ENCODE measurements at places on chromosomes 12 and 14.

GRCh38 chr14:85535991-85536832 is 6.3 kb downstream of the FLRT2 start:
- DNase-seq, result no peak

GRCh38 chr12:109336593-109336992 is 11.1 kb upstream of the MYO1H start:
- no peak for DNase-seq

DNA sequence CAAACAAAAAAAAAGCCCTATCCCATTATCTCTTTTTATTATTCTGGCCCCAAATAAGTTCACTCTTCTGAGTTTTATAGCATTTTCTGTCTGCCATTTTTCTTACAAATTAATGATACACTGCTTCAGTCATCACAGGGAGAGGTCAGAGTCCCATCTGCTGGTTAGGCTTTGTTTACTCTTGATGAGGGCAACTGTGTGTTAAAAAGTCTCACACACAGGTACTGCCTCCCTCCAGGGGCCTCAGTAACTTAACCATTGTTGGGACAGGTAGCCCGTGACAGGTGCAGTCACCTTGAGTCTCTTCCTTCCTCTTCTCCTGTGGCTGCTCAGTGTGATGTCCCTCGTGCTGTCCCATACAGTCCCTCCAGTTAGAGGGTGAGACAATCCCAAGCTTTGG is 45.5 kb upstream of the SEL1L start:
- DNase-seq, result no peak

GRCh38 chr14:73879027-73879426 is 7.6 kb upstream of the ZNF410 start:
- DNase-seq, result no peak

DNA sequence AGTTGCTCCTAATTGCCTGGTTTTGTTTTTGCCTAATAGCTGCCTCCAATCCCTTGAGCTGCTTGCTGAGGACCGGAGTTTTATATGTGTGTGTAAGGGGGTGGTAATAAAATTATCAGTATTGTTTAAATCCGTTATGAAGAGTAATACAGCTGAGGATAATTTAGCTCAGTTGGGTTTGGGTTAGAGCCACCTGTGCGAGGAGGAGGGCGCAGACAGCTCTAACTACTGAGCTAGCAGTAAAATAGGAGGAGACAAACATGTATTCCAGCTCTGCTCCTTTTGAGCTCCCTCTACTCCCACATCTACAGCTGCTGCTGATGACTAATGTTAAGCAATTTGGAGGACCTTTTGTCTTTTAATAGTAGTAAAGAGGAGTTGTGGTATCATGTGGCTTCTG is 61.5 kb downstream of the SPATS2 start:
- DNase-seq, result peak; percentile 6

DNA sequence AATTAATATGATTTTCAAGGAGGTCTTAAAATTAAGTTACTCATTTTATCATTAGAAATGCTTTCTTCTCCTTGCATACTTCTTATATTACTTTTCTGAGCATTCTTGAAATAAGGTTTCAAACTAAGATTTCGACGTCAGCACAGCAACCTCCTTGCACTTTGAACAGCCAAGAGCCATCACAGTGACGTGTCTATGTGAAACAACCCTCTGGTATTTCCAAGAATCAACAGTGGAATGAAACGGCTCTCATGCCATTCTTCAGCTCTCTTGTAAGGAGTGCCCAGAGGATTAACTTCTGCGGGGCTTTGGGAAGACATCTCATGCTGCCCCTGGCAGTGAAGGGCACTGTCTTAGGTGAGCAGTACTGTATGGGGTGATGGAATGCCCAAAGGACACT is 109.2 kb downstream of the EFCAB11 start:
- no peak for DNase-seq

- no peak for DNase-seq
Observed at GRCh38 chr14:80754696-80755095, 186.8 kb downstream of the CEP128 start.

- DNase-seq, result no peak
Observed at GRCh38 chr14:87809261-87809660, 183.7 kb downstream of the GALC start.

DNA sequence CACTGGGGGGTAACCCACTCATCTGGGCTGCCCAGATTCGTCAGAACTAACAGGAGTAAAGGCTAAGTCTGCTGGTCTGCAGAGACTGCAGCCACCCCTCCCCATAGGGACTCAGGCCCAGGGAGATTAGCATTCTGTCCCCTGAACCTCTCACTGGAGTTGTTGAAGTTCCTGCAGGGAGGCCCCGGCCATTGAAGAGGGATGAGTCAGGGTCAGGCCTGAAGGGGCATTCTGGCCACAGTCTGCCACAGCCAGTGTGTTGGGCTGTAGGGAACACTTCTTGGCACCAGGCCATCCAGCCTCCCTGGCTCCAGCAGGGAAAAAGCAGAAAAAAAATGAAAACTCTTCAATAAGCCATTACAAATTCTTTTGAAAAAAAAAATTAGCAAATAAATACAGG is 35.3 kb downstream of the KLRK1 start:
- DNase-seq, result no peak

- no peak for DNase-seq
Observed at GRCh38 chr12:125210104-125210755, 145.0 kb downstream of the AACS start.

DNA sequence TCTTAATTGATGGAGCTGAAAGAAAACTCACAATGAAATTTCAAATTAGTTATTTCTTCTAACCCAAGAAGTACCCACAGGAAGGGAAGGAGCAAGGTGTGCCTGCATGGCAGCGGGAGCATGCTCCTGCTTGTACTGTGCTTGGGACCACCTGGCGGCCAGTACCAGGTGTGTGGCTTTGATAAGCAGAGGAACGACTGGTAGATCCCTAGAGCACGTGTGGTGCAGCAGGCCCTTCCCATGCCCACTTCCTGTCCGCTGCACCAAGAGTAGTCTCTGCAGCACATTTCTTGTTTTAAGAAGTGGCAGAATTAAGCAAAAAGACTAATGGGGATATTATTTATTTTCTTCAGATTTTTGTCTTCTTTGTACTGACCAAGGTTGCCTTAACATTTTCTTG is 122.3 kb upstream of the ATF1 start:
- no peak for DNase-seq

- DNase-seq, result no peak
Observed at GRCh38 chr12:28456934-28457710, 266.9 kb downstream of the CCDC91 start.

- DNase-seq, result no peak
Observed at GRCh38 chr14:32472076-32472475, 143.0 kb downstream of the AKAP6 start.

DNA sequence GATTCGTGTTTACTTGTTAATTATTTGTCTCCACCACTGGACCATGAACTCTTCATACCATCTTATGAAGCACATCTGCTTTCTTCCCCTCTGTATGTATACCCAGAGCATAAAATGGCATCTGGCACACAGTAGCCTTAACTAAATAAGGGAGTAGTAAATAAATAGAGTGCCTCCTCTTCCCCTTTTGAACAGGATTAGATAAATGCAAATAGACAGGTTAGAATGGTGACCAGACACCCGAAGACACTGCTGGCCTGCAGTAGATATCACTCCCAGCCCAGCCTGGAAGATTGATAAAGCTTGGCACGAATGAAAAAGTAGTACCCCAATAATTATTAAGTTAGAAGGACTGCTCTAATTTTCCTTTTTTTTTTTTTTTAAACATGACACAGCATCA is 6.9 kb downstream of the GALNT4 start:
- DNase-seq, result no peak

All from DMS 273 treated with DMSO at 0.1 percent for 48 hours (cell line).